ENCODE measurements at places on chromosomes 6 and 20.

DNA sequence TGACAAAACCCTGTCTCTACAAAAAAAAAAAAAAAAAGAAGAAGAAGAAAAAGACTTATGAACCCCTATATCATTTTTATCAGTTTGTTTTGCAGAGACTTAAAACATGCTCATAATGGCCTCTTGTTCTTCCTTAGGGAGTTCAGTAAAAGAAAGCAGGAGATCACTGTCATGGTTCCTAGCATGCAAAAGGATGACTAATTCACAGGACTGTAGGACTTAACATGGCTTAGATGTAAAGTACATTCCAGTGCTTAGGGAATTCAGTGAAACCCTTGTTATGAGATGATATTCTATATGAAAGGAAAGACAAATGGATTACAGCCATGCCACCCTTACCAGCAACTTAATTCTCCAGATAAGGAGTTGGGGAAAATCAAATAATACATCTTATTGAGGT lies 29.5 kb downstream of the EEF1A1 start:
- no peak for DNase-seq

GRCh38 chr6:158311193-158311592 lies 1.1 kb upstream of the TULP4 start:
- DNase-seq = no peak

DNA sequence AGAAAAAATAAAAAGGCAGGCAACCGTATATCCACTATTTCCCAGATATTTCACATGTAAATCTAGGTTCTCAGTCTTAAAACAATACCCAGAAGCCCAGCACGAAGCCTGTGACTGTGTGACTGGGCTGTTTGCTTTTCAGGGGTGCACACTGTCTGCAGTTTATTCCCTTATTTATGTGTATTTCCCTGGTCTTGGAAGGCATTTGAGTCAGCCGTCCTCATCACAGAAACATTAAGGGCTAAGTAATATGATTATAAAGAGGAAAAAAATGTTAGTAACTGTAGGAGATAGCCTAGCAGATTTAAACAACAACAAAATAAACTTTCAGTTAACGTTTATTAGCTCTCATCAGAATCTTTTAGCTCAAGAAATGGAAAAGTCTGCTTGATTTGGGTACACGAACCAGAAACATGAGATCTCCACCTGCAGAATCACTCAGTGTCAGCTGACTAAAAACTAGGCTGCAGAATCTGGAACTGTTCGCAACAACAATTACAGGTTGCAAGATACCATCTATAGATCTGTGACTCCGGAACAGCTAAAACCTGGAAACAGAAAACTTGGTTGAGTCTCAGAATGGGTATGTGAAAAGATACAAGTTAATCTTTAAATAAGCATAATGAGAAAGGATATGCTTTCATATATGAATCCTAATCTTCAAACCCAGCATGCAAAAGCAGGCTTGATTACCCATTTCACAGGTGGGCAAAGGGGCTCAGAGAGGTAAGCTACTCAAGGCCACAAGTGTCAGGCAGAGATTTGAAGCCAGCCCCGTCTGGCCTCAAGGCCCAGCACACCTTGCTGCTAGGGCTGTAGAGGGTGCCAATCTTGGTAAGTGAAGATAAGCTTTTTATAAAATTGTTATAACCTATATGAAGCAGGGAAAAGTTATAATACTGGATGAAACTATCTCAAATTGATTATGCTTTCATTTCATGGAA lies 21.1 kb downstream of the GCLC start:
- no peak for DNase-seq

DNA sequence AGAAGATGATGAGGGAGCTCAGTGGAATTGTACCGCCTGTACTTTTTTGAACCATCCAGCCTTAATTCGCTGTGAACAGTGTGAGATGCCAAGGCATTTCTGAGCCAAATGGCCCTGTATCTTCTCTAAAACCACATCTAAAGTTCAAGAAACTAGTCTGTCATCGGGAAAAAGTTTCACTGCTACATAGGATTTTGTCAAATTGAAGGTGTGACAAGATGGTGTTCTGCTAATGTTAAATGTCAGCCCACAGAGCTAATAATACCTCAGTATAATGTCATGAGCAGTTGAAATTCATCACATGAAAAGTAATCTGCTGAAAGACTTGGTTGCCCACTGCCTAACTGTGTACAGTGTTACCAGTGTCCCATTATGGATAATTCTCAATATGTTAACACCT lies 9.6 kb downstream of the SUMO4 start:
- no peak for DNase-seq

Measured in stimulated activated effector memory CD8-positive, alpha-beta T cell treated with anti-CD3 and anti-CD28 coated beads, Interleukin-12 subunit alpha, Interleukin-12 subunit beta, amount 100 ng/mL, for 72 hours (primary cell).